Activated CD8-positive, alpha-beta T cell treated with anti-CD3 and anti-CD28 coated beads for 36 hours (primary cell): ENCODE measurements at places on chromosomes 3 and 15. TPM values are rescaled to one million over a fixed set of nuclear protein-coding genes. Genes with fewer than 3 reads are reported as not detected.

The NRG4 gene
- not detected for total RNA-seq

DNA sequence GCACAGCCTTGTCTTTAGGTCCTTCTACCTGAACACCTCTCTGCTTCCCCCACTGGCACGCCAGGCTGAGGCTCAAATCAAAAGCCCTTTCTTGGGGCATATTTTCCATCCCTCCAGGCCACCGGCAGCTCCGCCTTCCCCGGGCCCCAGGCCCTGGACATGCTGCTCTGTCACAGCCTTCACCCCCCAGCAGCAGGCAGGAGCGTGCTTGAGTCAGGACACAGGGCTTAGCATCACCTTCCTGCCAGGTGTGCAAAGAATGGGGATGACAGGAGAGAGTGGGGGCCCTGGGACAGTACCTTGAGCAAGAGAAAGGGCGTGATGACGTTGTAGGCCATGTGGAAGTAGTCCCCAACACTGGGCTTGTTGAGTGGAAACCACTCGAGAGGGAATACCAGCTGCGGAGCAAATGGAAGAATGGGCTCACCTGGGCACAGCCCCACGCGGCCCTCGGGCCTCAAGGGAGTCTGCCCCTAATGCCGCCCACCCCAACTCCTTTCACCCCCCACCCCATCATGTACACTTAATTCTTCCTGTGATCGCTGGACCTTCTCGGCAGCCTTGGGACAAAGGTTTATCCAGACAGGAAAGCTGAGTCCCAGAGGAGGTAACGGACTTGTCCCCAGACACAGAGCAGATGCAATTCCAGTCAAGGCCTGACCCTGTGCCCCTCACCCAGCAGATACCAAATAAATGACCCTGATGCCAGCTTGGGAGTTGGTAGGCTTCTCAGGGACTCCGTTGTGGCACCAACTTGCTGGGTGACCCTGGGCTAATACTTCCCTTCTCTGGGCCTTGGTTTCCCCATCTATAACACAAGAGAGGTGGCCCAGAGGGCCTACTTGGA, 9.1 kb upstream of the CALML4 start:
- H3K4me1 ChIP-seq, result peaks cover 17% of the 10 kb centered on the region
- no peak overlapping the region for H3K27ac ChIP-seq
- no peak for DNase-seq
- no peaks in the 10 kb centered on the region for H3K27me3 ChIP-seq
- peaks cover 25% of the 10 kb centered on the region for H3K36me3 ChIP-seq
- H3K4me3 ChIP-seq, result no peak overlapping the region

DNA sequence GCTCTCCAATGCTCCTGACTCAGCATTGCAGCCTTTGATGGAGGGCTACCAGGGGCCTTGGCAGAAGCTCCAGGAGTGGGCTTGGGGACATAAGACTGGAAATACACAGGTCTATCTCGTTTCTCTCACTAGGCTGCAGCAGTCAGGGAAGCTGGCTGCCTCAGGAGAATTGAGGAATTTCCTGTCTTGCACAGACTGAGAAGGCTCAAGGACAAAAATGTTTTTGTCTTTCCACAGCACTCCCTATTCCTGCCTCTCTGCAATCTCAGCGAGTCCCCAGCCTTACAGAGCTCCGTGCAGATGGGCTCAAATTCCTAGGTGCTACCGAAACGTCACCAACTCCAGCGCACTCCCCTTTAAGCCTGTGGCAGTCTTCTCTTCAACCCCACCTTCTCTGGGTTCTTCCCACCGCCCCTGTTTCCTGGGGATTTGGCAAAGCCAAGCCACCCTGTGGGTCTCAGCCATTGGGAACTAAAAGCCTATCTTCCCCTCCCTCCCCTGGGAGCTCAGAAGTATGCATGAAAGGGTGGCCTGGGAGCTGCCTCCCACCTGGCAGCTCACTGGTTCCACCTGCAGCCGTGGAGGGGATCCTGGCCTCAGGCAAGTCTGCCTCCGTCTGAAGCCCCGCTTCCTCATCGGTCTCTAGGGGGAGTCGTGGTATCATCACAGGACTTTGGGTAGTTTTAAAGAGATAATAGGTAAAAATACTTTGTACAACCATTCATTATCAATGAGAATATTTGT, 322.6 kb upstream of the FRG2C start:
- H3K4me3 ChIP-seq, result no peak overlapping the region
- peaks cover 2% of the 10 kb centered on the region for H3K27me3 ChIP-seq
- DNase-seq, result no peak
- H3K4me1 ChIP-seq, result no peaks in the 10 kb centered on the region

GRCh38 chr3:140953028-140953960, 11.7 kb downstream of the SLC25A36 start:
- DNase-seq, result no peak
- no peak overlapping the region for H3K27ac ChIP-seq
- H3K27me3 ChIP-seq, result no peaks in the 10 kb centered on the region
- H3K36me3 ChIP-seq, result peaks cover 17% of the 10 kb centered on the region
- peaks cover 42% of the 10 kb centered on the region for H3K4me1 ChIP-seq

The NRROS gene
- 26.5 TPM for total RNA-seq

- no peaks in the 10 kb centered on the region for H3K27me3 ChIP-seq
- DNase-seq, result no peak
- H3K36me3 ChIP-seq, result no peaks in the 10 kb centered on the region
- no peak overlapping the region for H3K27ac ChIP-seq
- no peak overlapping the region for H3K4me3 ChIP-seq
Observed at GRCh38 chr3:165336786-165337185, 140.6 kb upstream of the SLITRK3 start.

DNA sequence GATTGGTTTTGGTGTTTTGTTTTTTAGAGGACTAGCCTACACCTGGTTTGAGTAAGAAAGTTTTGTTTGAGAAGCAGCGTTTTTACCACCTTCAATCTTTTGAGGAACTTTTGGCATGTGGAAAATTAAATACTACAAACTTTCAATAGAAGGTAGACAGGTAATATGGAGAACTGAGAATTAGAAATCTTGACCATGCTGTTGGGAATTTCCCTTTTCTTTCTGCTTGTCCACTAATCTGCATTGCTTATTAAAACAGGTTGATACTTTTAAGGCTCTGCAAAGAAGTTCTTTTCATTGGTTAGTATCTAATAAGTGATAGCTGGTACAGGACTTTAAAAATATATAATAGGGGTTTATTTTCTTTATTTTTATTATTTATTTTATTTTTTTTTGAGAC, 31.9 kb downstream of the UBE2E1 start:
- no peak for DNase-seq
- no peak overlapping the region for H3K27ac ChIP-seq
- H3K36me3 ChIP-seq, result peaks cover 3% of the 10 kb centered on the region
- H3K4me1 ChIP-seq, result peaks cover 44% of the 10 kb centered on the region
- H3K27me3 ChIP-seq, result no peaks in the 10 kb centered on the region

DNA sequence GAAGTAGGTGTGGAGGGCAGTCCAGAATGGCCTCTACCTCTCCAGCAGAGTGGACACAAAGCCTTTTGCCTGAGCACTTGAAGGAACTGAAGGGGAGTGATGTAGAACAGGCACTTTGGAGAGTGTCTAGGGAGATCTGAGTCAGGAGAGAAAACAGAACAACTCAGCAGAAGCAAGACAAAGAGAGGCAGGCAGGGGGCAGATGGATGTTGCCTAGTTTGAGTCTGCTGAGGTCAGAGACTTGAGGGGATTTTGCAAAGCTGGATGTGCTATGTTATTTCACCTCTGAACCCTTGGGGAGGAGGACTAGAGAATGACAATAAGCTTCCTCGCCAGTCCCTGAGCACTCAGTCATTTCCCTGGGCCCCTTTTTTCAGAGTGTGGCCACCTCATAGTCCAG, 366.4 kb downstream of the EPHB1 start:
- H3K36me3 ChIP-seq, result no peaks in the 10 kb centered on the region
- no peak overlapping the region for H3K4me3 ChIP-seq
- DNase-seq, result no peak
- peaks cover 2% of the 10 kb centered on the region for H3K27me3 ChIP-seq
- no peaks in the 10 kb centered on the region for H3K4me1 ChIP-seq

GRCh38 chr15:82979726-82980125, 6.3 kb upstream of the RAMAC start:
- H3K27me3 ChIP-seq, result no peaks in the 10 kb centered on the region
- DNase-seq, result no peak
- H3K36me3 ChIP-seq, result peaks cover 2% of the 10 kb centered on the region
- H3K4me1 ChIP-seq, result peaks cover 7% of the 10 kb centered on the region
- no peak overlapping the region for H3K27ac ChIP-seq

DNA sequence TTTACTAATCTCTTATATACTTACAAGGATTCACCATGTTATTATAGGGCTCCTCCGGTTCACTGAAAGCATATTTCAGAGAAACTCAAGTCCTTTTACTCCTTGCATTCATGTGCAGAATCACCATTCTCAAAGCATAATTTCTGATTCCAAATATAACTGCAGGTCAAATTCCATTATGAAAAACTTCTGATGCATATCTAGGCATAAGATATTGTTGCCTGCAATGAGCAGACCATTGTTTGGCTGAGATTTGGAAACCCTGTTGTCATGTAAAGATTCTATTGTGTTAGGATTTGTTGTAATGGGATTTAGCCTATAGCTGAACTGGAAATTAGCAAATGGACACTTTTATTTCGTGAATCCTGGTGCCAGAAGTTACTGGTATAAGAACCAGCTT, 69.5 kb upstream of the PRICKLE2 start:
- DNase-seq, result no peak
- H3K4me1 ChIP-seq, result no peaks in the 10 kb centered on the region
- no peak overlapping the region for H3K27ac ChIP-seq

DNA sequence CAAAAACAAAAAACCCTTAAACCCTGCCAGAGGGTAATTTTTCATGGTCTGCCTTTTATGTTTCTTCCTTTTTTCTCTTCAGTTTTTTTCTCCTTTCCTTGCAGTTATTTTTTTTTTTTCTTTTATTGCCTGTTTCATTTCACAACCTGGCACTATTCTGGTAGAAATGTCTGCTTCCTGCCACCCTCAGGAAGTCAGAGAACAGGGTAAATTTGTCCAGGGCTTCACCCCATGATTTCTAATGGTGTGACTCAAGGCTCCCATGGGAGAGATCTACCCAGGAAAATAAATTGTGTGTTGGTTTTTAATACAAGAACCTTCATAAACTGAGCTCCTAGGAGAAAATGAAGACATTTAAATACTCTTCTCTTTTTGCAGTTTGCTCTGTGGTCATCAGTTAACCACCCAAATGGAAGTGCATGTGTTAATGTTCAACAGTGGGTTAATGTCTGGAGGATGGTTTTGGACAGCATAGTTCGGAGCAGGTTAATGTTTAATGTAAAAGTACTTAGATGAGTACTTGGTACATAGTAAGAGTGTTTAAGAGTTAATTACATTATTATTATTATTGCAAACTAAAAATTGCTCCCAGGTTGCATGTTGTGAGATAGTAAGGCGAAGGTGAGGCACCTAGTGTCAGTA, 45.9 kb downstream of the CGNL1 start:
- DNase-seq, result no peak
- H3K36me3 ChIP-seq, result no peaks in the 10 kb centered on the region

The EFCC1 gene
- 0.16 TPM for total RNA-seq

DNA sequence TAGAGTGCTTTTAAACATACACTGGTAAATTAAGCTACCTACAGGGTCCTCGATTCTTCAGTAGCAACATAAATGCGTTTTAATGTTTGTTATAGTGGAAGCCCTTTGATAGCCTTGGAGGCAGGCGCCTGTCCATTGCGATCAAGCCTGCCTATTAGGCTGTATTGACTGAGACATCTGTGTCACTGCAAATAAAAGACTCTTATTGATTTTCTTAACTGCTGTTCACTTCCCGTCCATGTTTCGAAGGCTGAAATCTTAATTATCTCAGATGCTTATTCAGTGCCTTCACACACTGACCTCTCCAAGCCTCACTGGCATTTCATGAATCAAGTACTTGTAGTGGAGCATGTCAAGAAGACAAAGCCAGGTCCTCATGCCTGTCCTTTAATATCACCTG, 51.1 kb downstream of the MAP2K5 start:
- H3K4me1 ChIP-seq, result no peaks in the 10 kb centered on the region
- H3K4me3 ChIP-seq, result no peak overlapping the region
- H3K27me3 ChIP-seq, result no peaks in the 10 kb centered on the region

- no peak overlapping the region for H3K4me3 ChIP-seq
- peaks cover 5% of the 10 kb centered on the region for H3K27me3 ChIP-seq
- peaks cover 14% of the 10 kb centered on the region for H3K4me1 ChIP-seq
- DNase-seq, result no peak
Observed at GRCh38 chr3:15102256-15102655, 3.3 kb upstream of the RBSN start.

- H3K27me3 ChIP-seq, result peaks cover 1% of the 10 kb centered on the region
- H3K27ac ChIP-seq, result no peak overlapping the region
- no peaks in the 10 kb centered on the region for H3K36me3 ChIP-seq
- no peaks in the 10 kb centered on the region for H3K4me1 ChIP-seq
Observed at GRCh38 chr3:25540273-25540672, 112.2 kb downstream of the RARB start.

DNA sequence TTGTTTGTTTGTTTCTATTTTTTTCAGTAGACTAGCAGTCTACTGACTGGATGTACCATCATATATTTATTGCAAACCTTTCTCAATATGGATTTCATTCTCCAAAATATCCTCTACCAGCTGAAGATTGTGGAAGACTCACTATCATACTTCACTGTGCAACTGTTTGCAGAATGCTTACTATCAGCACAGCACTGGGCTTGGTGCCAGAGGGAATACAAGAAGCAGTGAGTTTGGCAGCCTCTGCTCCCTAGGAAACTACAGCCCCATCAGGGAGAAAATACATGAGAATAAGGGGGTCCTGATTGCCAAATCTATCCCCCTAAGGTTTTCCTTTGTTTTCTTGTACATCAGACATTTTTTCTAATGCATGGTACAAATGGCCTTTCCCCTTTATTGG, 27.5 kb downstream of the AQP9 start:
- peaks cover 21% of the 10 kb centered on the region for H3K27me3 ChIP-seq
- H3K4me1 ChIP-seq, result no peaks in the 10 kb centered on the region
- DNase-seq, result no peak
- no peaks in the 10 kb centered on the region for H3K36me3 ChIP-seq
- no peak overlapping the region for H3K4me3 ChIP-seq

DNA sequence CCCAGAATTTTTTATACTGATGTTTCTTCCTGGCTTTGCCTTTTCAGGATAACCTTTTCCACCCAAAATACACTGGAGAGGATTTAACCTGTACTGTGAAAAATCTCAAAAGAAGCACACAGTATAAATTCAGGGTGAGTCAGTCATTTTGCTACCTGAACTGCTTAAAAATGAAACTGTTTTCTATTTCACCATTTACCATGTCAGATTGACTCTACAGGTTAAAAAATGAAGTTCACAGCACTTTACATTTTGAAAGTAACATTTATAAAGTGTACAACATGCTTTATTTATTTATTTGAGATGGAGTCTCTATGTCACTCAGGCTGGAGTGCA, 115.2 kb downstream of the GHSR start:
- H3K27me3 ChIP-seq, result no peaks in the 10 kb centered on the region
- no peak for DNase-seq
- no peak overlapping the region for H3K4me3 ChIP-seq
- no peak overlapping the region for H3K27ac ChIP-seq
- H3K4me1 ChIP-seq, result no peaks in the 10 kb centered on the region
- peaks cover 8% of the 10 kb centered on the region for H3K36me3 ChIP-seq

GRCh38 chr3:188278717-188279324, 124.9 kb downstream of the LPP start:
- DNase-seq, result no peak
- no peak overlapping the region for H3K27ac ChIP-seq
- H3K4me3 ChIP-seq, result no peak overlapping the region
- H3K36me3 ChIP-seq, result peaks cover 2% of the 10 kb centered on the region
- H3K27me3 ChIP-seq, result no peaks in the 10 kb centered on the region

GRCh38 chr3:185517387-185518130, 18.7 kb upstream of the TMEM41A start:
- H3K27me3 ChIP-seq, result peaks cover 12% of the 10 kb centered on the region
- no peaks in the 10 kb centered on the region for H3K4me1 ChIP-seq
- no peaks in the 10 kb centered on the region for H3K36me3 ChIP-seq
- DNase-seq, result no peak
- no peak overlapping the region for H3K27ac ChIP-seq
